ENCODE measurements at places on chromosomes 6 and 20.

GRCh38 chr6:33985313-33985751 lies 160.6 kb downstream of the GRM4 start:
- DNase-seq: no peak

GRCh38 chr6:167669870-167670802 lies 156.6 kb upstream of the AFDN start:
- DNase-seq: no peak

DNA sequence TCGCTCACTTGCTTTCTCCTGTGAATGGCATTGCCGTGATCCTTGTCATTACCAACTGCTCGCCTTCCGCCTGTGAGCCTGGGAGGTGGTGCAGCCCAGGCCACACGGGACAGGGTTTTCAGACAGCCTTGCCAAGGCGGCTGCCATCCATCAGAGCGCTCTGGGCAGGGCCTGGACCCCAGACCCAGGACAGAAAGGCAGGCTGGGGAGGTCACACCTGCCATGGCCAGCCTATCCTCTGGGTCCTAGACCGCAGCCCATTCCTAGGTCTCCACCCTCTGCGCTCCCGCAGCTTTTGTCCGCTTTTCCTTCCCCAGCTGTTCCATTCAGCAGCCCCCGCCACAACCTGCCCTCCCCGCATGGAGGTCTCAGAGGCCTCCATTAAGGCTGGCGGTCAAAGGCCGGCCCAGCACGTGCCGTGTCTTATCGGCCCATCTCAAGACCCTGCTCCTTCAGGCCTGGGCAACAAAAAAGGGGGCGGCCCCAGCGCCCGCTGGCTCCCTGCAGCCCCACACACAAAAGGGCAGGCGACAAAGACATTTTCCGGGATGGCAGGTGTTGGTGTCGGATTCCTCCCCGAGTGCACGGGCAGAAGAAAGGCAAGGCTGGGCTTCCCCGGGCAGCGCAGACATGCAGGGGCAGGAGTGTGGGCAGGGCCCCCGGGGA lies 28.1 kb downstream of the INSM1 start:
- no peak for DNase-seq

DNA sequence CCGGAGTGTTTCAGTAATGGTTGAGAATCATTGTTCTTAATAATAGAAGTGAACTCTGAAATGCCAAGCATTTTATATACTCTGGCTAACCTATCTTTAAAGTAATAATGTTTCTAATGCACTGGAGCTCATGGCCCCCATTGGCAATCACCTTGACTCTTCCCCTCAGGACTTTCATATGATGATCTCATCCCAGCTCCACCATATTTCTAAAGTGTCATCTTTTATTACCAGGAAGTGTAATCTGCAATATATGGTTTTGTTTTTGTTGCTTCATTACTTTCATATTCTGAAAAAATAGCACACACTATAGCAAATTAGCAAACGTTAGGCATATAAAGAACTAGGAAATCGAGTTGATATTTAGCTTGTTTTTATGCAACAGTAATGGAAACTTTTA lies 60.3 kb downstream of the TULP4 start:
- DNase-seq: no peak

- DNase-seq: no peak
These were observed 20.8 kb downstream of the GCM2 start for GRCh38 chr6:10861086-10861485.

- DNase-seq: no peak
These were observed 387.8 kb downstream of the CD83 start for GRCh38 chr6:14505401-14505800.

DNA sequence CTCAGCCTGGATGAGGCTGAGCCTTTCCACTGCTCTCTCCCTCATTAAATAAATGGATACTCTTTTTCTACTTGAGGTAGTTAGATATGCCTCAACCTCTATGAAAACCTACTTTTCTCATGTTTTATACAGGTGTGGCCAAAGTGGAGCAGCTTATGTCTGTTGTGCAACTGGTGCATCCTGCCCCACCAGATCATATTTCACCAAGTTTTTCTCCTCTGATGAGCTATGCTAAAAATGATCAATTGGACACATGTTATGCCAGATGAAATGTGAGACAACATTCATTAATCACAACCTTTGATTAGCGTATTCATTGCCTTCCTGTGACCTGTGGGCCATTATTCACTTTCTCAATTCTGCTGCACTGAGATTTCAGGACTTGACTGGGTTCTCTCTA lies 106.9 kb upstream of the NEDD9 start:
- no peak for DNase-seq

DNA sequence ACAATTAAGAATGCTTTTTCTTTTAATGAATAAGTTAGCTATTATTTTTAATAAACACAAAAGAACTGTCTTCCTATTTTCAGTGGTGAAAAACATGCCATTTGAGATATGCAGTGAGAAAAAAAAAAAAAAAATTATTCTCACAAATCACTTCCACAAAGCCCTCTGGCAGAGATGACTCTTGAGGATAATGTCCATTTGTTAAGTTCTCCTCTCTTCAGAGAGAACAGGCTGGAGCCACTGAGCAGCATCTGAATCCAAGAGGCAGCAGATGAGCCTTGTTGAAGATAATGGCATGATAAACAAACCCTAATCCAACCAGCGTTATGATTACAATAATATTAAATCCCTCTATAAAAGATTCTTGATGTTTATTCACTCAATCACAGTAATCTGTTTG lies 105.0 kb downstream of the PTPRK start:
- DNase-seq: no peak

GRCh38 chr20:14853079-14853478 lies 515.7 kb upstream of the FLRT3 start:
- DNase-seq: no peak

GRCh38 chr20:64044484-64045247 lies 4.8 kb downstream of the SOX18 start:
- DNase-seq: no peak

- no peak for DNase-seq
These were observed 58.9 kb downstream of the RREB1 start for GRCh38 chr6:7166410-7167293.

GRCh38 chr6:39274903-39275302 lies 39.3 kb downstream of the KCNK17 start:
- DNase-seq: no peak

- no peak for DNase-seq
These were observed 42.6 kb downstream of the DLL1 start for GRCh38 chr6:170248111-170248805.

GRCh38 chr20:31835977-31836852 lies 9.2 kb downstream of the FOXS1 start:
- DNase-seq: no peak
